Kasumi-1 (cell line): ENCODE measurements at places on chromosomes 12 and 14.

- DNase-seq = no peak
Measured at GRCh38 chr14:34496679-34497513, 34.9 kb upstream of the SPTSSA start.

DNA sequence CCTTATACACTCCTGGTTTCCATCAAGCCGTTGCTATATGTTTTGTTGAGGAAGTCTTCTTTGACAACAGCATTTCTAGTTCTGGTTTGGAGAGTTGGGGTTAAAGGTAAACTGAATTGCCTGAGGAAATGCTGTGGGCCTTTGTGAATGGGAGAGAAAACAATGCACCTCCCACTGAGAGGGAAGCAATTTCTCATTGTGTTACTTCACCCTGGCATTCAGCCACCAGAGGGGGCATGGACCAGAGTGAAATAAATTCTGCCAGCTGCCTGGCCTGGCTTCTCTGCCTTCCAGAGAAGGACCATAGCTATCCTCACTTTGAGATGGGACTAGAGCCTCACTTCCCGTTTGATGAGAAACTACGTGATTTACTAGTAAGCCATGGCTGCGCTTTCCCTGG, 475.3 kb downstream of the EGLN3 start:
- peak; percentile 36 for DNase-seq

DNA sequence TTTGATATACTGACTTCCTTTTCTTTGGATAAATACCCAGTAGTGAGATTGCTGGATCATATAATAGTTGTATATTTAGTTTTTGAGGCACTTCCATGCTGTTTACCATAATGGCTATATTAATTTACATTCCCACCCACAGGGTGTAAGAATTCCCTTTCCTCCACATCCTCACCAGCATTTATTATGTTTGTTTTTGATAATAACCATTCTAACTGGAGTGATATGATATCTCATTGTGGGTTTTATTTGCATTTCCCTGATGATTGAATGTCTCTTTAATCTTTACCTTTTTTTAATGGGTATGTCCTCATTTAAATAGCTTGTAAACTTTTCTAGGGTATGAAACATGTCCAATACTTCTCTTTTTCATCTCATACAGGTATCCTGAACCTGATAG, 11.6 kb upstream of the SAV1 start:
- DNase-seq = no peak

DNA sequence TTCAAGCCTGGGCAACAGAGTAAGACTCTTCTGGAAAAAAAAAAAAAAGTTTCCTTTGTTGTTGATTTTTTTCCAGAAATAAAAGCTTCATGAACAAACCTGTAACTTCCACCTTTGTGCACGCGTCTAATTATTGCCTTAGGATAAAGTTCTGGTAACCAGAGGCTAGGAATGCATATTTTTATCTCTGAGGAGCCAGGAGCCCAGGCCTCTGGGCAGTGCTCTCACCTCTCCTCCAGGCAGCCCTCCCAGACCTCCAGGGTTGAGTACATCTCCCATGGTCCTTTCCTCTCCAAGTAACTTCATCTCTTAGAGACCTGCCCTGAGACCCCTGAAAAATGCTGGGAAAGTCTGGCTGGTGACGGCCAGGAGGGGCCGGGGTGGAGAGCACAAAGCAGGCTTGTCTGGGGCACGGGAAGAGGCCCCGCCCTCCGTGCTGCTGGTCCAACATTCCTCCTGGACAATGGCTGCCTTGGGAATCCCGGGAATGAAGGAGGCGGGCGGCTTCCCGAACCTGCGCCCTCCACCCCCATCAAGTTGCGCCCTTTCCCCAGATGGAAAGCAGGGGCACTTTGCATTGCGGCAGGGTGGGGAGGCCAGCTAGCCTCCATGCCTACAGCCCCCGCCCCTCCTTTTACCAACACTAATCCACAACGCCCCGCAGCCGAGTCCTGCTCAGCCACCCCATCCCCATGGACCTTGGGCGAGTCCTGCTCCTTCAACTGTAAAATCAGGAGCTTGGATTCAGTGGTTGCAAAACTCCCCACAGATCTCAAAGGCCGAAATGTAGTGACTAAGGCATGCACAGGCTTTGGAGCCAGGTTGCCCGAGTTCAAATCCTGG, 7.3 kb upstream of the FIGNL2 start:
- no peak for DNase-seq

DNA sequence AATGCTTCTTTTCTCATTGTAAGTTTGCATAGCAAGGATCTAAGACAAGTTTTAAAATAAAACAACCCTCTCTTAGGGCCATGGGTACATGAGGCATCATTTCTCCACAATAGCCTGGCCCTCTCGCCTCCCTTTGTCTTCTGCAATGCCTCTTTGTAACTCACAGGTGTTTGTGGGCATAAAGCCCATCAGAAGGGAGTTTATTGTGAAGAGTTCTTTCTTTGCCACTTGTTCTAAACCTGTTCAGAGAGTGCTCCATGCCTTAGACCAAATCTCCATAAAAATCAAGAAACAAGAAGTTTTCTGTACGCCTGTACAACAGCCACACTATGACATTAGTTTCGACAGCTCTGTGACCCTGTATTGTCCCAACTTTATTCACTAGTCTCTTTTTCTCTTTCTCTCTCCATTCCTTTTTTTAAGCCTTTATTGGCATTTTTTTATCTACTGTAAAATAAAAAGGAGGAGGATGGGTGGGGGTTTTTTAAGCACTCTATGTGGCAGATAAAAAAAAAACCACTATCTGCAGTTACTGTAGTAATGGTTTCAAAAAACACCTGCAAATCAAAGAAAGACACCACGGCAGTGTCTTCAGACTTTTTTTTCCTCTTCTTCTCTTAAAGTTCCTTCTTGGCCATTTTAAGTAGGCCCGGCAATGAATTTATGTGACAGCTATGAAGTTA, 1.6 kb downstream of the C12orf42 start:
- no peak for DNase-seq
